ENCODE measurements at places on chromosomes 6 and 20.

- no peak for DNase-seq
Observed at GRCh38 chr6:11089695-11090094, 3.9 kb upstream of the SMIM13 start.

DNA sequence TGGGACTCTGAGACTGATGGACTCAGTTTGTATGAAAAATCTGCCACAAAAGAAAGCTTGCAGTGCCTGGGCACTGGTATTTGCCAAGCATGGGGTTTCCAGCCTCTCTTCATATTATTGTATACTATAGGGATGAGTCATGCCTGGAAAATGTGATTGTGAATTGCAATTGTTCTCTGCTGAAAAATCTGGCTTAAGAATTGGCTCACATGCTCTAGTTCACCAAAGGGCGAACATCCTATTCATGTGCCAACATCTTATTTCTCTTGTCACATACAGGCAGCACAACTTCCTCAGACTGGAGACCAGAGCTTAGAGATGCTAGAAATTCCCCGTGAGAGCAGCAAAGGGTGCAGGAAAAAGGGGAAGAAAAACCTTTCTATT lies 103.6 kb upstream of the KCNK16 start:
- peak; percentile 92 for DNase-seq

GRCh38 chr20:50475681-50476292 lies 34.4 kb upstream of the PTPN1 start:
- no peak for DNase-seq

GRCh38 chr6:107124934-107125348 lies 9.6 kb upstream of the BEND3 start:
- no peak for DNase-seq

- DNase-seq, result no peak
Observed at GRCh38 chr6:32941214-32941768, 463 bp upstream of the HLA-DMB start.

- DNase-seq, result no peak
Observed at GRCh38 chr20:49823152-49823847, 10.7 kb downstream of the SLC9A8 start.

DNA sequence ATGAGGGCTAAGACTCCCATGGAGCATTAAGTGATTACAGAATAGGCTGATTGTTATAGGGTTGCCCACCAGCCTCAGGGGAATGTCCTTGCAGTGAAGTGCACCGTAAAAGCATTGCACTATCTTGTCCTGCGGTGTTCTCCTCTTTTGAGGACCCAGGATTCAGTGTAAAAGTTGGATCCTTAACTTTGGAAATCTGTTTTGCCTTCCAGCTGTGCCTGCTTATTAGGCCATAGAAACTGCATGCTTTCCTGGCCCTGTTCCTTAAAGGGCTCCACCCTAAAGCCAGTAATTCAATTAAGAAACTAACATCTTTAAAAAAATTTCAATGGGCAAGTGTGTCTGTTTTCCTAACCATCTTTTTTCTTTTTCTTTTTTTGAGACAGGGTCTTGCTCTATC lies 25.4 kb upstream of the NOTCH4 start:
- no peak for DNase-seq

DNA sequence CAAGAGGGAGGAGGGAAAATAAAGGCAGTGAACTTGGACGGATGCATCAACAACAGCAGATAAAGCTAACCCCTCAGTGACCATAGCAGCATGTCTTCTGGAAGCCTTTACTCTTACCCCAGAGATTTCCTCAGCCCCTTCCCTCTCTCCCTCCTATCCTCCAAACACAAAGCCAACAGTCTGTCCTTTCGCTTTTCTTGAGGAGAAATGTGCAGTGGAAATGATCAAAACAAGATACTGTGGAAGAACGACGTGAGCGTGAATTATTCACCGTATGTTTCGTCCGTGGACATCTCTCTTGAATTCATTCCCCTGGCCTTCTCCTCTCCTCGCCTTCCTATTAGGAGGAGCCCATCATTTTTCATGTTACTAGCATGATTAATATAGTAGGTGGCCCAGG lies 8.5 kb downstream of the NRN1 start:
- DNase-seq, result no peak

Measured in fibroblast of gingiva (primary cell).